ENCODE measurements at places on chromosomes 2 and 18.

- no peak for DNase-seq
Measured at GRCh38 chr2:217950401-217950871, 52.4 kb downstream of the TNS1 start.

DNA sequence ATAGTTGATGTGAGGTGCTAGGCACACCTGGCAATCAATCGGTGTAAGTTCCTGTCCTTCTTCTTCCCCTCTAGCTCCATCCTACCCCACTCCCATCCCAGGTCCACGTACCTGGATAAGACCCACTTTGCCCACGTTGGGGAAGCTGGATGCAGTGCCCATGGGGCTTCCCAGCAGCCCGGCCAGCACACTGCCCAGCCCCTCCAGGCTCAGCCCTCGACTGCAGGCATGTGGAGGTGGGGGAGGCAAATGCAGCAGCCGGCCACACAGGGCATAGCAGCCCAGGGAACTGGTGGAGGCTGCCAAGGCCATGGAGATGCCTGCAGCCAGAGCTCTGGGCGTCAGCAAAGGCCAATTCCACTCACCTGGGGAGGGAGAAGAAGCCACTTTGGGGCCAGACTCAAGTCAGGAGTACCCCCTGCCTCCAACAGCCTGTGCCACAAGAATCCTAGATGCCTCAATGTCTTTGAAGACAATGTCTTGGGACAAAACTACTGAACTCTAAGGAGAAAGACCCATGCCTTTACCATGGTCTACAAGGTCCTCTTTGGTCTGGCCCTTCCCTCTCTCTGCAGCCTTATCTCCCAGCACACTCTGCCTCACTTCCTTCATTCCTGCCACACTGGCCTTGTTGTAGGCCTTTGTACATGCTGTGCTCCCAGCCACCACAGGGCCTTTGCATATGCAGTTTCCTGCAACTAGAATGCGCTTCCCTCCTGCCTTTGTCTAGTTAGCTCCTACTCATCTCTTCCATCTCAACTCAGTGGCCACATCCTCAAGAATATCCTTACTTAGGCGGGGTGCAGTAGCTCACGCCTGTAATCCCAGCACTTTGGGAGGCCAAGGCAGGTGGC lies 4.5 kb downstream of the SLC23A3 start:
- no peak for DNase-seq

DNA sequence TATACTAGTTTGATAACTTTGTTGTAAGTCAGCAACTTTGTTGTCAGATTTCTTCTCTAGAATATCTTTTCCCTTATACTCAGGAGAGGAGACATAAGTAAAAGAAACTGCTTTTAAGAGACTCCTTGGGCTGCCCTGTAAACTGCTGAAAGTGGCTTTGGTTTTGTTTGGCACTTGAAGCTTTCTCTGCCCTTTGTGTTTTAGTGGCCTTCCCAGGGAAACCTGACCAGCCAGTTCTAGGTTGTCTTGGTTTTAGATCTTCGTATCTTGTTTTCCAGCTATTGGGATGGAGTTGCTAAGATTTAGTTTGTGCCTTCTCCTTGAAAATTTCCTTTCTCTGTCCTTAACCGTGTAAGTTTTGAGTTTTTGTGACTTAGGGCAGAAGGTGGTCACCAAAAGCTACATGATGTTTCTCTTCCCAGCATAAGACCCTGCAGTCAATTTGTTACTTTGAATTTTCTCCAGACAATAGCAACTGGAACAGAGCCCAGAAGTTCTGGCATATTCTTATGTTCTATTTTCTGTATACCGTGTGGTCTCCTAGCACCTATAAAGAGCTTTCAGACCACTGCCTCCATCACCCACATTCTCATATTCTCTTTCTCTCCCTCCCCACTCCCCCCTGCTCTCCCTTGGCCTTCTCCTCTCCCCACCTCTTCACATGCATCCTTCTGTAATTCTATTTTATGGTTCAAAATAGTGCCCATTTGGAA lies 81.1 kb downstream of the BOLA3 start:
- no peak for DNase-seq

- no peak for DNase-seq
Measured at GRCh38 chr18:23994361-23994902, 20.1 kb upstream of the TTC39C start.

- no peak for DNase-seq
Measured at GRCh38 chr2:175815537-175815936, 186.5 kb downstream of the LNPK start.

DNA sequence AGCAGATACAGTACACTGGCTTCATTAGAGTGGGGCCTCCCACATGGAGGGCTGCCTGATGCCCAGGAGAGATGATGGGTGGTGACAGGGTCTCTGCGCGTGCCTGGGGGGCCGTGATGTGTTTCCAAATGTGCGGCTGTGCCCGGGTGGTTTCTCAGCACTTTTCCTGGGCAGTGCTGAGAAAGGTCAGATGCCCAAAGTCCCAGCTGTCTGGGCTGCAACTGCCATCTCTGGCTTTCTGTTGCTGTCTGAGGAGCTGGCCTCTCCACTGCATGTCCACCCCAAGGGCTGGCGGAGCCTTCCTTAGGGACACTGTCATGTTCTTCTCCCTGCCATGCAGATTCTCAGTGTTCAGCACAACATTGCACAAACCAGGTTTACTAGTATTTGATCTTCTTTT lies 62.7 kb upstream of the NFATC1 start:
- no peak for DNase-seq

- no peak for DNase-seq
Measured at GRCh38 chr2:10264506-10265328, 38.0 kb upstream of the HPCAL1 start.

DNA sequence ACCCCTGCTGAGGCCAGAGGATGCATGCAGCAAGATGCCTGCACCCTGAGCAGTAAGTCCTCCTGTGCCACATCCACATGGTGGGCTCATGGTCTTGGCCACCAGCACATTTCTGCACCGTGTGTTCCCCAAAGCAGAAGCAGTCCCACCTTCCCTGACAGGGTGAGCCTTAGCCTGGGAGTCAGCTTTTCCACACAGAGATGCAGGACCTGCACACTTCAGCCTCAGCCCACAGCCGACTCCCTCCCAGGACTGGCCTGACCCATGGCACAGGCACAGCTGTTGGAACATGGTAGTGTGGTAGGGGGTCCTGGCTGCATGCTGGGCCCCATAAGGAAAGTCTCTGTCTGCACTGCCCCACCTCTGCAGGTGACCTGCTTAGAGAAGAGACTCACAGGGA lies 5.0 kb downstream of the SNED1 start:
- DNase-seq: no peak

DNA sequence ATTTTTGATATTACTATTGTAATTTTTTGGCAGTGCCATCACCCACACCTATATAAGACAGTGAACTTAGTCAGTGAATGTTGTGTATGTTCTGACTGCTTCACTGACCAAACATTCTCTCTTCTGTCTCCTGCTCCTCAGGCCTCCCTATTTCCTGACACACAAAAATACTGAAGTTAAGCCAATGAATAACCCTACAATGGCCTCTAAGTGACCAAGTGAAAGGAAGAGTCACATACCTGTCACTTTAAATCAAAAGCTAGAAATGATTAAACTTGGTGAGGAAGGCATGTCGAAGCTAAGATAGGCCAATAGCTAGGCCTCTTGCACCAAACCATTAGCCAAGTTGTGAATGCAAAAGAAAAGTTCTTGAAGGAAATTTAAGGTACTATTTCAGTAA lies 151.9 kb downstream of the RND3 start:
- no peak for DNase-seq

GRCh38 chr2:98822301-98823164 lies 91.6 kb upstream of the MGAT4A start:
- no peak for DNase-seq

DNA sequence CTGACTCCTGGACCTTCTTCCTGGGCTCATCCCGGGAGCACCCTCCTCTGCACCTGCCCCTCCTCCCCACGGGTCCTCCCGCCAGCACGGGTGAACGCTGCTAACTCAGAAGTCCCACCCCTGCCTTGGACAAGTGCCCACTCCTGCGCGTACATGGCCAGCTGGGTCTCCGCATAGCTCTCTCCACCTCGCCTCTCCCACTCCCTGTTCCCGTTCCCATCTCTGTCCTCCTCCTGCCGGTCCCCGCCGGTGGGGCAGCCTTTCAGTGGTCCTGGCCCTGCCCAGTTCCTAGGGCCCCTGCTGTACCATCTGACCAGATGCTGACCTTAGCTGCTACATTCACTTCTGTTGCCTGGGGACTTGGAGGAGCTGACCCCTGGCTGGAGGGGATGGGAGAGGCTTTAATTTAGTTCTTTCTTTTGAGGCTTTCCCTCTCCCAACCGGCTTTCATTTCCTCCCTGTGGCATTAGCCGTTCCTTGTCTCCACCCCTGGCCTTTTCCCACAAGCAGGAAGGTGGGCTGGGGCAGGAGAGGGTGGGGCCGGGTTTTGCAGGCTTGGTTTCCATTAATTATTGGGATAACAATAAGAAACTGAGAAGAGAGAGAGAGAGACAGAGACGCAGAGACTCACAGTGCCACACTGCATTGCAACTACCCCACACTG lies 136.1 kb downstream of the SH3BP4 start:
- DNase-seq: no peak

GRCh38 chr2:33289961-33290360 lies 186.5 kb upstream of the RASGRP3 start:
- DNase-seq: no peak

DNA sequence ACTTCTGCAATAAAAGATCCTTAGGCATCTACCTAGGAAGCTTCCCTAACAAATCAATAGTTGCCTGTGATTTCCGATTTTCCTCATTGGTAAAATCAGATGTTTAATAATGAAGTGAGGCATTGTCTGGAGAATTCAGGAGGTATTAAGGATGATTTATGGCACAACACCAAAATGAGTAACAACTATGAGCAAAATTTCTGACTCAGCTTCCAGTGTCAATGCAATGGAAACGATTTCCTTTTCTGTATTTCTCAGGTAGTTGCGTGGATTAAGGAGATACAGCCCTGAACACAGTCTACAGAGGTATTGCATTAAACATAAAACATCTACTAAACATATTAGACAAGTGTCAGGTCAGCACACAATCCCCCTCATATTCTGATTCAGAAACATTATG lies 99.5 kb downstream of the EPB41L3 start:
- no peak for DNase-seq

- no peak for DNase-seq
Measured at GRCh38 chr2:35591886-35592285, 763.7 kb upstream of the CRIM1 start.

DNA sequence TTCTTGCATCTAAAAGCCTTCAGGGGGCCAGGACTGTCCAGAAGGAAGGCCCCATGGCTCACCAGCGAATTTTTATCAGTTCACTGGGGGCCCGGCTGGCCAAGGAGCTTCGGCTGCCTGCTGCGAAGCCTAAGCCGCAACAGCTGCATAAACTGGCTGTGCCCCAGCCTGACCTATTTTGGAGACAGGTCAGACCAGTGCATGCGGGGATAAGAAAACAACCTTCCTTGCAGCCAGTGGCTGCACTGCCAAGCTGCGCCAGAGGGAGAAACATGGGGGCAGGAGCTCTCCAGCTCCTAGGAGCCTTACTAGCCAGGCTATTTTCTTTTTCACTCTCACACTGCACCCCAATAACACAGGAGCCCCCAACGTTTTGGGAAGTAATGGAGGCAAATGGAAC lies 15.2 kb downstream of the PAX3 start:
- no peak for DNase-seq

- no peak for DNase-seq
Measured at GRCh38 chr2:39455826-39456225, 18.7 kb upstream of the MAP4K3 start.

DNA sequence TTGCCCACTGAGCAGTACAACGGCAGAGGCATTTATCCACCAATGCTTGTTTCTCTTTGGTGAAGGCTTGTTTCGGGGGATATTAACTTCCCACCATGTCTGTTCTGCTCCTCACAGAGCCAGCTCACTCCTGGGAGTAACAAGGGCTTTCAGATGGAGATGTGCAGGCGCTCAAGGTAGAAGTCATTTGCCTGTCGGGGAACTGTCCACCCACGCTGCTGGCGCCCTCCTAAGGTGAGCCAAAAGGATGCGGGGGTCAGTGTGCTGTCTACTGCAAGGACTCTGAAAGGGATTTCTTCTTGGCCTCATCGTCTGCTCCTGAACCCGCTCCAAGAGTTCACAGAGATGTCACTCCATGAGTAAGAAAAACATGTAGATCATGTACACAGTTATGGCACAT lies 57.0 kb upstream of the CYRIA start:
- DNase-seq: no peak

GRCh38 chr2:219086196-219086595 lies 25.5 kb upstream of the IHH start:
- no peak for DNase-seq

GRCh38 chr2:148746973-148747372 lies 102.4 kb downstream of the EPC2 start:
- no peak for DNase-seq

- no peak for DNase-seq
Measured at GRCh38 chr2:132462236-132462635, 45.6 kb downstream of the GPR39 start.

DNA sequence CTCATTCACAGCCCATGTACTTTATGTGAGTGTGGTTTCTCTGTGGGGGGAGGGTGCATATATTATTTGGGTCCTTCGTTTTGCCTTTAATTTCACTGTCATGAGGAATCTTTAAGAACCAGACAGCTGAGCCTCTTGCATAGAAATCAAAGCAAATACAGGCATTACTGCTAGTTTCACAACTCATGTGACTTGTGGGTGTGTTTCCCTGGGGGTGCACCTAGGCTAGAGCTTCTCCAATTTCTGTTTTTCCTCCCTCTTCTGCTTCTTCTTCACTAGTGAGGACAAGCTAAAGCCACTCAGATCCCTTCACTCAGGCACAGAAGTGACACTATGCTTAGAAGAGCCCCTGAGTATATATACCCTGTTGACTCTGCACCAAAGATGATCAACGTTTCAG lies 131.4 kb downstream of the ACOXL start:
- no peak for DNase-seq

DNA sequence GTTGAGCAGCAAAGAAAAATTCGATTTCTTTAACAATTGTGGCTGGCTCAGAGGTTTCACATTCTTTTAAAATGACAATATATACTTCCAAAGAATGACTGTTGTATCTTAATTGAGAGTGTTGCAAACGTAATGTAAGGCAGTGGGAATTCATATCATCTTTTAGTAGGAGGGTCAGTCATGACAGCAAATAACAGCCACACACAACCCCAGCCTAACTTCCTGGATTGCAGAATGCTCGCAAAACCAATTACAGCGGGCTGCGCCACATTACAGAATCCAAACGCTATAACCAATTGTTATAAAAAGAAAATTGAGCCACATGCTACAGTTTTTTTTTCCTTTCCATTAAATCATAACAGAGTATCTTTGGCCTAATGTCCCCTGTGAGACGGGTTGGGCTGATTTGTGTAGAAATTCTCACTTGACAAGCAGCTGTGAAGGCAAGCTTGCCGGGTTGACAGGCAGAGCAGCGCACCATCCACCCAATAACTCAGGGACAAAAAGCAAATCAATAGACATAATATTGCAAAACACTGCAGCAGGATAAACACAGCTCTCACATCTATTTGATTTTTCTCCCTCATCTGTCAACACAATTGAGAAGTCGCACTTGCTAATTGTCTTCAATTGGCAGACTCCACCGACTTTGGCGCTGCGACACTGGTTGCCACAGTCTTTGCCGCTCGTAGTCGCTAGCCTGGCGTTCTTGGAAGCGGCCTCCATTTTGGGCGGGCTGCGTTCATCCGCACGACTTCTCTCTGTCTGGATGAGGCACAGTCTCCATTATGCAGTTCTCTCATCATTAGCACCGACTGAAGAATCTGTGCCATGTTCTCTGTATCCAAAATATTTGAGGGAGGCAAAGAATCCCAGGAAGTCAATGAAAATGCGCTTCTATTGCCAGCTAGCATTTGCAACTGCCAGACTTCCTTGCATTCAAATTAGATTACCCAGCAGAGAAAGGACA lies 95.0 kb upstream of the CCDC68 start:
- DNase-seq: no peak

GRCh38 chr2:40440835-40441234 lies 11.1 kb downstream of the SLC8A1 start:
- no peak for DNase-seq

GRCh38 chr2:219204425-219205164 lies 2.0 kb upstream of the ZFAND2B start:
- DNase-seq: no peak
